Activated gamma-delta T cell treated with Interleukin-2 at 50 U/mL for 16 hours (primary cell): ENCODE measurements at places on chromosomes 1 and 21.

DNA sequence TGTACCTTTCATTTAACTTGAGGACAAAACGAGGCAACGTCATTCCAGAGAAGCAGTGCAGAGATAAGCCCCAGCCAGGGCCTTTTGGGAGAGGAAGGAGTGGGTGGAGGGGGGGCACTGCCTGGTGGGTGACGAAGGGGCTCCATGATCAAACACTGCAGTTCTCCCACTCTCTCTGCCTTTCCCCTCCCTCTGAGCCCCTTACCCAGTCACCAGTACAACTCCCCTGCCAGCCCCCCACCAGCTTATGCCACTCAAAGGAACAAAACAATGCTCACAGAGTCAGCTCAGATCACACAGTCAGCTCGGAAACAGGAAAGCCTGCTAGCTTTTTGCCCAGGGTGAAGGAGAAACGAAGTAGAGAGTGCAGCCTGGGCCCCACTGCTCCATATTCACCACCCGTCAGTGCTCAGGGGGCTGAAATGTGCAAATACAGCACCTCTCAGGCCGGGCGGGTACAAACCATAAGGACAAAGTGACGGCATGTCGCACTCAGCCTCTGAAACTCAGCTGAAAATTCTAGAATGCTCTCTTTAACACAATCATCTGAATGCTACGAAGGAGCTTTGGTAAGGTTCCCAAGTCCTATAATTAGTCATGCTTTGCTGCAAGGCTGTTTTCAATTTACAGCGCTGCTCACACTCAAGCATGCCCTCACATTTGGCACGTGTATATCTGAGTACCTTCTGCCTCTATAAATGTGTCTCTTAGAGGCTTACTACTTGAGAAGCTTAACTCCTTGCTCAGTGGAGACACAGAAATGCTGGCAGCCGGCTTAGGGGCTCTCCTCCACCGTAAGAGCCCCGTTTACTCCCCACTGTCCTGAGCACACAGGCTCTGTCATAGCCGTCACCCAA is 65.8 kb upstream of the RAB4A start:
- no peak for DNase-seq

- no peak for DNase-seq
Measured at GRCh38 chr1:1621173-1622009, 6.1 kb downstream of the MIB2 start.

DNA sequence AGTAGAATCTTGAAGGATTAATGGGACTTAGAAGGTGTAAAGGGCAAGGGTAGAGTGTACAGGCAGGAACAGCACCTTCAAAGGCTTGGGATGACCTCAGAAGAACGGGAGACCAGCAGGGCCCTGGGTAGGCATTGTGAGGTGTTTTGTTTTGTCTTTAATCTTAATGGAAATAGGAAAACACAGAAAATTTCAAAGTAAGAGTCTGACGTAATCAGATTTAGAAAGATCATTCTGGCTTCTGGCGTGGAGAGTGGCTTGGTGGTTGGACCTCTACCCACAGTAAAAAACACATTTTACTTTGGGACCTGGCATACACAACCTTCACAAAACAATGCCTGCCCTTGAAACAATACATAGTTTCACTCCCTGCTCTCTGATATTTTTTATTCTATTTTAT is 4.1 kb downstream of the MOV10 start:
- DNase-seq = no peak

DNA sequence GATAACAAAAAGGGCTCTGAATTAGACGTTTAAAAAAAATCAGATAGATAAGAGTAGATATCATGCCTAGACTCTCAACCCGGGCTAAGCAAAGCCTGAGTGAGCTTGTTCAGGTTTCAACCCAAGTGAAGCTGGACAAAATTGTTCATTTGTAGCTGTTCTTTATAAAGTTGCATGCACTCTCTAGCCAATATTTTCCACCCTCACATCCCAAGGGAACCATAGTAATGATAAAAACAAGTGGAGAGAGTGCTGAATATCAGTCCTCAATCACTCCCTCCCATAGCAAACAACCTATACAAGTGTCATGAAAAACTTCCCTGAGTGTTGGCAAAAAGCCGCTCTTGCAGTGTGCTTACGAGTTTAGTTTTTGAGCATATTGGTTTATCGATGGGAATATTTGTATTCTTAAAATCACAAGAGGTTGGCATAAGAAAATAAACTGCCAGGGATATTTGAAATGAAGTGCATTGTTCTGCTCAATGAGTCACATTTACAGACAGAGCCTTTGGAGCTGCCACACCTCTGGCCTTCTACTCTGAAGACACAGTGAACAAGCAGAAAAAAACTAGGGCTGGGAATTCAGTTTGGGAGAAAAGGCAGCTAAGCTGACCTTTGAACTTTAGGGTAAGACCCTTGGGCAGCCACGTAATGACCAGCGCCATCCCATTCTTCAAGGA is 2.2 kb upstream of the CLCA2 start:
- DNase-seq = no peak

GRCh38 chr1:1680031-1680911 is 12.3 kb downstream of the SLC35E2B start:
- DNase-seq = no peak

DNA sequence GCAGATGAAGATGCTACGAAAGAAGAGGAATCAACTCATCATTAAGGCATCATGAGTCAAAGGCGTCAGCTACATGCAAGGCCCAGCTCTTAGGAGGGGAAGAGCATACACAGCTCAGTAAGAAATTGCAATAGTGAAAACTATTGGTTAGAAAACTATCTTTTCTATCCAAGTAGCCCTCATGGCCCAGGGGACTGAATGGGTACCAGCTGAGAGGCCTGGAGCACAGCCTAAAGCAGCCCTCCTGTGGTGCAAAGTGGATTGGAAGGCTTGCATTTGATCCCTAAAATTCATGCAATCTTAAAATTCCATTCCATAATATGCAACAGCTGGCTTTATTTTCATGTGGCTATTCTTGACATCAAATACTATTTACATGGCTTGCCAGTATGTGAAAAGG is 251.8 kb upstream of the USP24 start:
- no peak for DNase-seq

DNA sequence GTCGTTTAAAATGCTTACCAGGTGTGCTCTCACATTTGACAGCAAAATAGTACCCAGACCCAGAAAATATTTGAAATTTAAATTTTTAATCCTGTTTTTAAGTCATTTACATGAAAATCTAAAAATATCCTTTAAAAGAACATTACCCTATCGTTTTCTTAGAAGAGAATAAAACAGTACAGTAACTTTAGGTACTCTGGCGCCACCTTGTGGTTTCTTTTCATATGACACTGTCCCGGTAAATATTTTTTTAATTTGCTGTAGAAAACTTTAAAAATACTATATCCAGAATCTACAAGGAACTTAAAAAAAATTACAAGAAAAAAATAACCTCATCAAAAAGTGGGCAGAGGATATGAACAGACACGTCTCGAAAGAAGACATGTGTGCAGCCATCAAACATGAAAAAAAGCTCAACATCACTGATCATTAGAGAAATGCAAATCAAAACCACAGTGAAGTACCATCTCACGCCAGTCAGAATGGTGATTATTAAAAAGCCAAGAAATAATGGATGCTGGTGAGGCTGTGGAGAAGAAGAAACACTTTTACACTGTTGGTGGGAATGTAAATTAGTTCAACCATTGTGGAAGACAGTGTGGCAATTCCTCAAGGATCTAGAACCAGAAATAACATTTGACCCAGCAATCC is 129.2 kb downstream of the RGS21 start:
- peak; percentile 58 for DNase-seq

DNA sequence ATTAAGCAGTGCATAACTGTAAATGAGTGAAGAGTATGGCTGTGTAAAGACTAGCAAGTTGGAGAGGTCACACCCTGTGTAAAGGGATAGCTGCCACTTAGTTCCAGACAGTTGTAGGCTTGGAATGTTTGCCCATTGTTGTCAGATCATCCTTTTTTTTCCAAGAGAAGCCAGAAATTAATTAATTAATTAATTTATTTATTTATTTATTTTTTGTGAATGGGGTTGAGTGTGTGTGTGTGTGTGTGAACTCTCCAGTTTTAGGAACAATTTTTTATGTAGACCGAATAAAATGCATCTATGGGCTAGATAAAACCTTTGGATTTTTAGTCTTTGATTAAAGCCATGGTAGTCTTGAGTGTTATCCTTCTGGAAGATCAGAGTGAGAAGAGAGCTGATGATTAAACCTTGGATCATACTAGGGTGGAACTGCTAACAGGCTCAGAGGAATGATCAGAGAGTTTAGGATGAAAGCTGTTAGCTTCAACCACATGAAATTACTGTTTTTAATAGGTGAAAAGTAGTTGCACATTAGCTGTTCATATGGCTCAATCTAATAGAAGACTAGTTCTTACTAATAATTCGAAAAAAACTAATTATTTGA is 58.4 kb downstream of the OSBPL9 start:
- DNase-seq = no peak

DNA sequence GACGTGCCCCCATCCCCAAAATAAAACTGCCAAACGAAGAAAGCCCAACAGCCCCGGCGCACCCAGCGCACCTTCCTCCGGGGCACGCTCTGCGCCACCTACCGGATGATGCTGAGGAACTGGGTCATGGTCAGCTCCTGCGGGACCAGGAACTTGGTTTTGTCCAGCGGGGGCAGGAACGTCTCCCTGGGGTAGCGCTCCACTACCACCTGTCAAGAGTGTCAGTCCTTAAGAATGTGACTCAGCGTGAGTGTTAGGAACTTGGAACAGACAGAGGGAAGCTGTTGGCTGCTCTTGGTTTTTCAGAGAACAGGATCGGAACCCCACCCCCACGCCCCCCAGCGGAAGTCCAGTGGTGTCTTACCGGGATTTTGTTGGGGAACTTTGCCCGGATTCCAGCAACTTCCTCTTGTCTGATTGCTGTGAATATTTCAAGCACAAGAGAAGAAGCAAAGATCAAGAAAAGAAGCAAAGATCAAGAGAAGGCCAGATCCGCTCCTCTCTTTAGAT is 431 bp downstream of the MAP1LC3C start:
- DNase-seq = peak; percentile 29

DNA sequence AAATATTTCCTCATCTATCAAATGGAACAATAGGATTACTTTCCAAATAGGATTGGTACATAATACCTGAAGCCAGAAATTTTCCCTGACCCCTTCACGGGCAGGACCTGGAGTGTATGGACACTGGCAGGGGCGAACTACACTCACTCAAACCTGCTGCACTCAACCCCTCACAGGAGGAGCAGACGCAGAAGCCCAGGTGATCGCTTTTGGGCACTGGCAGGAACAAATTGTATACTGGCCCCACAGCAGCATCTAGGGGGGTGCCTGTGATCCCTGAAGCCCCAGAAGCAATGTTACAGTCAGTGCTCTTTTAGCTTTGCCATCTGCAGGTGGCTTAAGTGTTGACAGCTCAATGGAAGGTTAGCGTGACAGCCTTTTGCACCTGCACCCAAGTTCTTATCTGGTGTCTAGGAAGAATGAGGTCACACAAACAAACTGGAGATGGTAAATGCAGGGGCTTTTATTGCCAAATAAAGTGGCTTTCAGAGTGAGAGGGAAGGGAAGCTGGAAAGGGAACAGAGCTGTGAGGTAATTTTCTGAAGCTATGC is 199.2 kb upstream of the NEGR1 start:
- no peak for DNase-seq

- DNase-seq = no peak
Measured at GRCh38 chr1:91160363-91161075, 138.7 kb upstream of the ZNF644 start.

DNA sequence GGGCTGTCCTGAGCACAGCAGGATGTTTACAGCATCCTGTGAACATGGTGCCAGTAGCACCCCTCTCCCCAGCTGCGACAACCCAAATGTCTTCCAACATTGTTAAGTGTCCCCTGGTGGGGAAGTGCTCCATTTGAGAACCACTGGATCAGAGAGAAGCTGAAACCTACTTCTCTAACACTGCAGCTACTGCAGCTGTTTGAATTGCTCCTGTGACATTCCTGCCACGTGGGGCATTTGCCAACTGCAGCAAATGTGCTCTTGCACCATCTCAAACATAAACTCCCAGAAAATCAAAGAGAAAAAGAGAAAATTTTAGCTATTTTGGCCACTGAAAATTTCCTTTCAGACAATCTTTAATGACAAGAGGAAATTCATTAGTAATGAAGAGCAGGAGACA is 11.0 kb downstream of the SLC2A5 start:
- no peak for DNase-seq

- no peak for DNase-seq
Measured at GRCh38 chr1:25432749-25433388, 2.2 kb downstream of the MACO1 start.

DNA sequence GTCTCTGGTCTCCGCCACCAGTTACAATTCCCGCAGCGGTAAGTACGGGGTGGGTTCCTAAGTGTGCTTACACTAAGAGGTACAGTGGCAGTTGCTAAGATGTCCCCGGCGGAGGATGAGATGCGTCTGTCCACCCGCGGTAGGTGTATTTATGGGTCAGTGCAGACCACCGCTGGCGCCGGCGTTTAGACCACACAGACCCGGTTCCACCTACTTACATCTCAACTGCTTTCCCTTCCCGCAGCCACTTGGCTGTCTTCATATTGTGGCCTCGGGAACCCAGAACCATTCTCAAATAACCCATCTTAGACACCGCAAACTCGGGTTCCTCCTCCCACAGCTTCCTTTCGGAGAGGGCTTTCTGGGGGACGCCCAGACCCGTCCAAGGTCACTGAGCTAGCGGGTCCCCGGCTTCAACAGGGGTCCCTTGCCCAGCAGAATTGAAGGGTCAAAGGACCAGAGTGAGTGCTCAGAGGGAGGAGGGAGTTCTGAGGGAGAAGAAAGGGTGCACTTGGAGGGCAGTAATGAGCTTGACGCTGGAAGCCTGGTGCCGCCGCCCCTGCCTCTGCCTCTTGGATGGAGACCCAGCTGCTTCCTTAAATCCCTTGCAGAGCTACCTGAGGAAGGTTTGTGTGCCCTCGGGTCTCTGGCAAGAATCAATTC is 8.6 kb downstream of the NR5A2 start:
- DNase-seq = no peak

- DNase-seq = no peak
Measured at GRCh38 chr1:3219005-3219790, 150.2 kb downstream of the PRDM16 start.

DNA sequence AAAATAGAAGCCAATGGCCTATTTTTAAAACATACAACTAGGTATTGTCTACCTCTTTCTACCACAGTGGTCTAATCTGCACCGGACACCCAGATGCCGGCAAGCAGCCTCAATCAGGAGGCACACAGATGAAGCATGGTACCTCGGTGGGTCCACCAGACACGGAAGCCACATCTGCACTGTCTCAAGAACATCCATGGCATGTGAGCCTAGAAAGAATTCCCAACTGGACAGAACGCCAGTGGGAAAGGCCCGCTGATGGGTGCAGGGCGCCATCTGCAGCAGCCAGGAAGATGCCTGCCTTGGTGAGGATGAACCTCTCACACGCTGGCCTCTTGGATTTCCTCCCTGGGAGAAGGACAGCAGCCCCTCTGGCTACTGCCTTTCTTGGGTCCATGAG is 79.5 kb downstream of the MRPL37 start:
- no peak for DNase-seq

- DNase-seq = no peak
Measured at GRCh38 chr1:246592695-246593094, 26.4 kb downstream of the CNST start.

GRCh38 chr1:160189649-160190625 is at the start of gene CASQ1:
Gene CASQ1 (plus strand): TSS chr1:160190575. CDS start chr1:160190752, 177 bp downstream.
- DNase-seq = no peak

GRCh38 chr1:156886583-156887281 is 6.8 kb upstream of the PEAR1 start:
- DNase-seq = no peak

- no peak for DNase-seq
Measured at GRCh38 chr1:246680190-246680589, 44.0 kb upstream of the SCCPDH start.
